ENCODE measurements at places on chromosomes 6 and 20.
A peak's percentile ranks its signal among the peaks of the same experiment; 100 is the strongest.

DNA sequence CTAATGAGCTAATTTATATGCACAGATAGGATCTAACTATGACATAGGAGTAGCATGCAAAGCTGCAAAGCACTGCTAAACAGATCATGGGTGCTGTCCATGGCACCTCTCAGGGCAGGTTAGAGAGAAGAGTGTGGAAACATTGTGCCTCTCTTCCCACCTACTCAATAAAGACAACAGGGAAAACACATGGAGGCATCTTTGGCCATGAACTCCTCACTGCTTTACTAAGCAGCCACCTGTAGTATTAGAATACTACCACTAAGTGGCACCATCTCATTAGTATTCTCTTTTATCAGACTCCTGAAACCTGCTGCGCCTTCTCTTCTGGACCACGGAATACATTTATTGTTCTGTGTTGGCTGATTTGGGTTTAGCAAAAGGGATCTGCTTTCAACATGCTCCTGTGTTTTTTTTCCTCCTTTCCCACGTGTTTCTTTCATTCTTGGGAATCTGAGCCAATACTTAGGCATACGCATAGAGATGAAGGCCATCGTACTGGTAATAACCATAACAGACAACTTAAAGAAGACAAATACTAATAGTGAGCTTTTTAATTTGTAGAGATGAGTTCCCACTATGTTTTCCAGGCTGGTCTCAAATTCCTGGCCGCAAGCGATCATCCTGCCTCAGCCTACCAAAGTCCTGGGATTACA is 9.4 kb upstream of the HDDC2 start:
- H3K27me3 ChIP-seq = no peaks in the 10 kb centered on the region
- H3K36me3 ChIP-seq = no peaks in the 10 kb centered on the region
- no peak overlapping the region for H3K4me3 ChIP-seq
- H3K4me1 ChIP-seq = peaks cover 19% of the 10 kb centered on the region
- DNase-seq = no peak

DNA sequence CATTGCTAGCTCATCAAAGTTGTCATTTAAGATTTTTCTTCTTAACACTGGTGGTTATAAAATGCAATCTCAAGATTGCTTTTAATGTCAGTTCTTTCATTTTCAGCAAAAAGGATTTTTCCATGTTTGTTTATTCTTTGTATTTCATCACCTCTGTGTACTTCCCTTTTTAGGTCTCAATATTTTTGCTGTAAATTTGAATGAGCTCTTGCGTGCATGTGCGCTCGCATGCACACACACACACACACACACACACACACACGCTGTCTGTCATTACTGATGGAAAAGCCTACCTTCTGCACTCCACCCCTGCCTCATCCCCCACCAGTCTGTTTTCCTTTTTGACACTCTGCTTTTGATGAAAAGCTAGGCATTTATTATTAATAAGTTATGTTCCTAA is 85.3 kb upstream of the FYN start:
- H3K4me3 ChIP-seq = no peak overlapping the region
- no peaks in the 10 kb centered on the region for H3K4me1 ChIP-seq
- no peak for DNase-seq
- peaks cover 23% of the 10 kb centered on the region for H3K27me3 ChIP-seq

DNA sequence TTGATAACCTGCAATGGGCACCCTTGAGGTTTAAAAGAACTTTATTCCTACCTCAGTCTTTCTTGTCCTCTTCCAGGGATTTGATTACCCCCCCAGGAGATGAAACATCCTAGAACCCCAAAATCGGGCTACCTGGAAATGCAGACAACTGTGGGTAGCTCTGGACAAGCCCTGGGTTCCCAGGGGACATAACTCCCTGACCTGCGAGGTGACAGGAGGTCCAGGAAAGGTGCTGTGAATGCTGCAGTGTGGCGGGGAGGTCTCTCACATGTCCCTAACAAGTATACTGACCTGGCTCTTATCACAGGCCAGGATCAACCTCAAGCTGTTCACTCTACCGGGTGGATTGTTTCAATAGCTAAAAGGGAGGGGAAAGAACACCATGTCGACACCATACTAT is 11.6 kb downstream of the JAG1 start:
- H3K36me3 ChIP-seq = peaks cover 59% of the 10 kb centered on the region
- no peak overlapping the region for H3K4me3 ChIP-seq
- H3K27ac ChIP-seq = peak overlapping the region; percentile 31
- H3K27me3 ChIP-seq = no peaks in the 10 kb centered on the region
- peaks cover 96% of the 10 kb centered on the region for H3K4me1 ChIP-seq

DNA sequence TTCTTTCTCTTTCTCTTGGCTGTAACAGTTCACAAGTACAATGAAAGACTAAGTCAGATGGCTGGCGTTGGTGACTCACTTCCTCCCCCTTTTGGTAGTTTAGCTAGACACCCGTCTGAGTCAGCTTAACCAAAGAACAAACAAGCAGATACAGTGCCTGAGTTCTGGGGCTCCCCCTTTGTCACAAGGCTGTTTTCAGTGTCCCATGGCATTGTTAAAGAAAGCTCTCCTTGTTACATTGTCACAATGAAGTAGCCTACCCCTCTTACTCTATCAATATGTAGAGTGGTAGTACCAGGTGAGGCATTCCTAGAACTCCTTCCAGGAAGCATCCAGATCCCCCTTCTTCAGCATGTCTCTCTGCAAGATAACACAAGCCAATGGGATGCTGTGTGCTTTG is 38.6 kb downstream of the KIAA0408 start:
- no peaks in the 10 kb centered on the region for H3K4me1 ChIP-seq
- H3K36me3 ChIP-seq = no peaks in the 10 kb centered on the region
- no peak overlapping the region for H3K4me3 ChIP-seq
- peak; percentile 22 for DNase-seq

DNA sequence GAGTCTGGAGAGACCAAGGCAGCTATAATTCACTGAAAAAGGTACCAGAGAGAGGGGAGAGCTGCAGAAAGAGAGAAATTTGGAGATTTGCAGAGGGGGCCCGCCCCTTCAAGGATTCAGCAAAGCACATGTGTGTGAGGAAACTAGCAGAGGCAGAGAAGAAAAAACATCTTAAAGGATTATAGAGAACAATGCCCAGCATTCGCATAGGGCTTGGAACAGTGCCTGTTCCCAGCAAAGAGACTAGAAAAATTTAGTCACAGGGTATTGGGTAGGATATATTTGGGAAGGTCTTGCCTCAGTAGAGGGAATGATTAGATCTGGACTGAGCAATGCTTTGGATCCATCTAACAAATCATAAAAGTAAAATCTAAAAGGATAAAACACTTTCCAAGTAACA is 44.0 kb downstream of the SRPK1 start:
- H3K4me3 ChIP-seq = no peak overlapping the region
- H3K36me3 ChIP-seq = peaks cover 31% of the 10 kb centered on the region
- peaks cover under 1% of the 10 kb centered on the region for H3K4me1 ChIP-seq
- no peak for DNase-seq

DNA sequence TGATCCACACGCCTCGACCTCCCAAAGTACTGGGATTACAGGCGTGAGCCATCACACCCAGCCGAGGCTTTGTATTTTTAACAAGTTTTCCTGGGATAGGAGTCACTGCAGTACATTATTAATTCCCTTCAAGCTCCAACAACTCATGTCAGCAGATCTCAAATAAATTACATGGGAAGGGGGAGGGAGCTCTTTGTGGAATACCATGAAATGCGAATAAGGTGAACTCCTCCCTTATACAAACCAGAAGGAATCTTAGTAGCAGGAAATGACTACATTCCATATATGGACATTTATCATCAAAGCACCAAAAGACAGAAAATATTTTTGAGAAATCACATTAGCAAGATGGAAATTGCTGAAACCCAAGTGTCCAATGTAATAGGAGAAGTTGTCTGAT is 2.9 kb downstream of the GSS start:
- no peak for DNase-seq
- H3K36me3 ChIP-seq = no peaks in the 10 kb centered on the region
- H3K27ac ChIP-seq = peak overlapping the region; percentile 97
- H3K4me1 ChIP-seq = peaks cover 43% of the 10 kb centered on the region
- no peaks in the 10 kb centered on the region for H3K27me3 ChIP-seq
- H3K4me3 ChIP-seq = no peak overlapping the region

GRCh38 chr20:325889-326644 is 715 bp downstream of the SOX12 start:
- H3K27ac ChIP-seq = peak overlapping the region; percentile 98
- H3K36me3 ChIP-seq = no peaks in the 10 kb centered on the region
- peak; percentile 71 for DNase-seq

- no peak overlapping the region for H3K4me3 ChIP-seq
- H3K36me3 ChIP-seq = no peaks in the 10 kb centered on the region
- no peaks in the 10 kb centered on the region for H3K4me1 ChIP-seq
- no peak overlapping the region for H3K27ac ChIP-seq
- peaks cover 78% of the 10 kb centered on the region for H3K27me3 ChIP-seq
These were observed 241.6 kb downstream of the BMP7 start for GRCh38 chr20:57024849-57025248.

- peaks cover 12% of the 10 kb centered on the region for H3K27me3 ChIP-seq
- no peaks in the 10 kb centered on the region for H3K36me3 ChIP-seq
- no peak overlapping the region for H3K4me3 ChIP-seq
- peaks cover 27% of the 10 kb centered on the region for H3K4me1 ChIP-seq
- no peak for DNase-seq
- peak overlapping the region; percentile 45 for H3K27ac ChIP-seq
These were observed 501.3 kb upstream of the SULF2 start for GRCh38 chr20:48286601-48287000.

DNA sequence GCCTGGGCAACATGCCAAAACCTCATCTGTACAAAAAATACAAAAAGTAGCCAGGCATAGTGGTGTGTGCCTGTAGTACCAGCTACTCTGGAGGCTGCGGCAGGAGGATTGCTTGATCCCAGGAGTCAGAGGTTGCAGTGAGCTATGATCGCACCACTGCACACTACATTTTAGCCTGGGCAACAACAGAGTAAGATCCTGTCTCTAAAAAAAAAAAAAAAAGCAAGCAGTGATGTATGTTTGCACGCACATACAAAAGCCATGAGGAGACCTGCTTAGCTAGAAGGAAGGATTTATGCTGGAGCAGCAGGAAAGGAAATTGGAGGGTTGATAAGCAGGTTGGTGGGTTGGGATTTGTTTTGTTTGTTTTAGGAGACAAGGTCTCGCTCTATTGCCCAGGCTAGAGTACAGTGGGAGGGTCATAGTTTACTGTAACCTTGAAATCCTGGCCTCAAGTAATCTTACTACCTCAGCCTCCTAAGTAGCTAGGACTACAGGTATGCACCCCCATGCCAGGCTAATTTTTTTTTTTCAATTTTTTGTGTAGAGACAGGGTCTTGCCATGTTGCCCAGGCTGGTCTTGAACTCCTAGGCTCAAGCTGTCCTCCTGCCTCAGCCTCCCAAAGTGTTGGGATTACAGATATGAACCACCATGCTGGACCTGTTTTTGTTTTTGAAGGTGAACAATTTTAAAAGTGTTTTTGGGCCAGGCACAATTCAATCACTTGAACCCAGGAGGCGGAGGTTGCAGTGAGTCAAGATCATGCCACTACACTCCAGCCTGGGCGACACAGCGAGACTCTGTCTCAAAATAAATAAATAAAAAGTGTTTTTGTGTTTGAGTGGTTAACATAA is 4.0 kb downstream of the ZSWIM3 start:
- no peak for DNase-seq
- peaks cover 23% of the 10 kb centered on the region for H3K4me1 ChIP-seq
- no peaks in the 10 kb centered on the region for H3K27me3 ChIP-seq

DNA sequence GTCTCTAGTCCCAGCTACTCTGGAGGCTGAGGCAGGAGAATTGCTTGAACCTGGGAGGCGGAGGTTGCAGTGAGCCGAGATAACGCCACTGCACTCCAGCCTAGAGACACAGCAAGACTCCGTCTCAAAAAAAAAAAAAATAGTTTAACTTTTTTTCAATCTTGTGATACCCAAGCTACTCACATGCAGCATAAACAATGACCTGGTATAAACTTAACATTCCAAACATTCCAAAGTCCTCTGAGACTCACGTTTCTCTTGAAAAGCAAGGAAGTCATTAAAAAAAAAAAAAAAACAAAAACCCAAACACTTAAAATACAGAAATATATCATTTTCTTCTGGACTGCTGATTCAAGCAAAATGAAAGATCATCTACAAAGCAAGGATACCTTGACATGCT is 14.3 kb downstream of the CRNKL1 start:
- peaks cover 92% of the 10 kb centered on the region for H3K36me3 ChIP-seq
- H3K4me3 ChIP-seq = no peak overlapping the region
- peaks cover 13% of the 10 kb centered on the region for H3K4me1 ChIP-seq
- H3K27ac ChIP-seq = no peak overlapping the region

DNA sequence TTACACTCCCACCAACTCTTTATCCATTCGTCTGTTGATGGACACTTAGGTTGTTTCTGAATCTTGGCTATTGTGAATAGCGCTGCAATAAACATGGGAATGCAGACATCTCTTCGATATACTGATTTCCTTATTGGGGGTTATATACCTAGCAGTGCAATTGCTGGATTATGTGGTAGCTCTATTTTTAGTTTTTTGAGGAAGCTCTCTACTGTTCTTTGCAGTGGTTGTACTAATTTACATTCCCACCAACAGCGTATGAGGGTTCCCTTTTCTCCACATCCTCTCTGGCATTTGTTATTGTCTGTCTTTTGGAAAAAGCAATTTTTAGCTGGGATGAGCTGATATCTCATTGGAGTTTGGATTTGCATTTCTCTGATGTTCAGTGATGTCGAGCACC is 4.6 kb upstream of the PFDN4 start:
- H3K4me1 ChIP-seq = peaks cover 6% of the 10 kb centered on the region
- no peaks in the 10 kb centered on the region for H3K27me3 ChIP-seq
- DNase-seq = no peak
- H3K27ac ChIP-seq = no peak overlapping the region

- no peaks in the 10 kb centered on the region for H3K27me3 ChIP-seq
- H3K27ac ChIP-seq = peak overlapping the region; percentile 65
- H3K36me3 ChIP-seq = peaks cover 41% of the 10 kb centered on the region
- no peak for DNase-seq
These were observed 17.2 kb downstream of the ZBTB2 start for GRCh38 chr6:151374036-151374683.

DNA sequence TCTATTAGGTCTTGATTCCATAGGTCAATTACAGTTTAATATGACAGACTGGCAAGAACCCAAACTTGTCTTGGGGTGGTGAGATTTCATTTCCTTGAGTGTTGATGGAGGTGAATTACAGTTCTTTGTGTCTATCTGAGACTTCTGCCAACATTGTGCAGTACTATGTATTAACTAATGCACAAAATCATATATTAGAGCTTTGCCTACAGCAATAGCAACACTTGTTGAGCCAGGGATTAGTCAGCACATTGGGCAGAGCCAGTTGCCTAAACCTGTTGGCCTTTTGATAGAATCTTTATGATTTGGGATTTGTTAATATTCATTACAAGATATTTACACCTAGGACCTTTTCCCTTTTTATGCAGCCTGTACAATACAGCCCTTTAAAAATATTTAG is 135.3 kb upstream of the CENPW start:
- DNase-seq = no peak
- no peak overlapping the region for H3K4me3 ChIP-seq
- no peaks in the 10 kb centered on the region for H3K36me3 ChIP-seq
- no peak overlapping the region for H3K27ac ChIP-seq
- H3K27me3 ChIP-seq = no peaks in the 10 kb centered on the region

DNA sequence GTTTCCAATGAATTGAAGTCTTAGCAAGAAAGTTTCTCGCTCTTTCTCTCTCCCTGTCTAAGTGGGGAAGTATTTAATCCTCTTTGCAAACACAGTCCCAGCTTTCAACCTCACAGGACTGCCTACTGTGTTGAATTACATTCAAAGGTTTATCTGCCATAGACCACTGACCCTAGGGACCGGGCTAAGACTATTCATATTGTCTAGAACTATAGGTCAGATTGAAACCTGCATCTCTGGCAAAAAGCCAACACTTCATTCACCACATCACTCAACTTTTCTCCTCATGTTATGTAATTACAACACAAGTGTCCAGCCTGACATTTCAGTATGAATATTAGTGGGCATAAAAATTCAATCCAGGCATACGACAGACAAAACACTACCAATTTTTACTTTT is 314.7 kb upstream of the RSPO3 start:
- H3K27ac ChIP-seq = no peak overlapping the region
- no peaks in the 10 kb centered on the region for H3K4me1 ChIP-seq
- H3K36me3 ChIP-seq = no peaks in the 10 kb centered on the region
- H3K4me3 ChIP-seq = no peak overlapping the region
- no peak for DNase-seq
